Panc1 (cell line): ENCODE measurements at places on chromosomes 16 and 17. TPM values are rescaled to one million over a fixed set of nuclear protein-coding genes. Genes with fewer than 3 reads are reported as not detected.

- no peaks in the 10 kb centered on the region for H3K36me3 ChIP-seq
- H3K27me3 ChIP-seq = no peaks in the 10 kb centered on the region
- H3K27ac ChIP-seq = no peak overlapping the region
- H3K4me1 ChIP-seq = no peaks in the 10 kb centered on the region
- no peak for DNase-seq
Measured at GRCh38 chr17:67095803-67096202, 51.4 kb downstream of the CACNG1 start.

GRCh38 chr17:42270170-42270535 lies 6.0 kb downstream of the STAT5B start:
- DNase-seq = no peak
- H3K4me3 ChIP-seq = no peak overlapping the region
- H3K4me1 ChIP-seq = peaks cover 61% of the 10 kb centered on the region
- peak overlapping the region; percentile 94 for H3K27ac ChIP-seq
- H3K27me3 ChIP-seq = no peaks in the 10 kb centered on the region
- H3K36me3 ChIP-seq = no peaks in the 10 kb centered on the region; the same call in 1 of the 2 replicates

DNA sequence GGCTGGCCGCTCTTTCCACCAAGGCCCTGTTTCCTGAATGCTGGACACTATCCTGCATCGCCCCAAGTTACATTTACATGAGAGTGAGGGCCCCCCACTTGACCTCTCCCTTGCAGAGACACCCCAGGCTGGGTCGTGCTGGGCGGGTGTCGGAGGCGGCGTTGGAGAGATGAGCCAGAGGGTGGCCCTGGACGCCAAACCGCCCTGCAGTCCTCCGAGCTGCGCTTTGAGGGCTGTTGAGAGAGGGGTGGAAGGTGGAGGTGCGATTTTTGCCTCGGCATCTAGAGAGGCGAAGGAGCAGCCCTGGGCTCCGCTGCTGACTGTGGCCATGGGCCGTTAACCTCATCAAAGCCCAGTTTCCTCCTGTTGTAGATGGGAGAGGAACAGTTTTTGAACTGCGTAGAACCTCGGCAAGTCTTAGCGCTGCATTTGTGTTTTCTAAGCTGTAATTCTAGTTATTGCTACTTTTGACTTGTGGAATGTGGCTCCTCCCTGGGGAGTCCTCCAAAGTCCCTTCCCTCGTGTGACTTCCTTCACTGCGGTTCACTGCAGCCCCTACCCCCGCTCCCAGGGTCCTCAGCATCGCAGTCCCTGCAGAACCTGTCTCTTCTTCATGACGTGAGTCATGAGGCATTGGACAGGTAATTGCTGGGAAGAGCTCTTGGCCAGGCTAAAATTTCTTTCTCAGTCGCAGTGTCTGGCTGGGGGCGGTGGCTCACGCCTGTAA lies 986 bp upstream of the ELOB start:
- H3K4me3 ChIP-seq = peak overlapping the region; percentile 89
- DNase-seq = no peak
- H3K4me1 ChIP-seq = peaks cover 33% of the 10 kb centered on the region
- H3K27ac ChIP-seq = peak overlapping the region; percentile 99
- H3K36me3 ChIP-seq = peaks cover 7% of the 10 kb centered on the region

DNA sequence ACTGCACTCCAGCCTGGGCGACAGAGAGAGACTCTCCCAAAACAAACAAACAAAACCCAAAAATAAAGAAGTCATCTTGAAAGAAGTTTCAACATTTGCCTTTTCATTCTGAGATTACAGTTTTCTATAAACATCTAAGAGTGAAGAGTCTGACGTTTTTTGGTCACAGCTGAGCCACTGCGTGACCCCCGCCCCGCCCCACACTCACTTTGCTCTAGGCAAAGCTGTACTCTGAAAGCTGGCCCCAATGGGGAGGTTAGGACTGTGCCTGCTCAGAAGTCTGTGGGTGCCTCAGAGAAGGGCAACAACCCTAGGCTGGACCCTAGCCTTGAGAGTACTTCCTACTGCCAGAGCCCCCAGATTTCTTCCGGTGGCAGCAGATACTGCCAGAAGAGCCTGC lies 19.3 kb downstream of the CYB5D2 start:
- peak overlapping the region; percentile 95 for H3K27ac ChIP-seq
- DNase-seq = no peak
- H3K4me3 ChIP-seq = no peak overlapping the region
- H3K36me3 ChIP-seq = peaks cover 2% of the 10 kb centered on the region

GRCh38 chr16:50386774-50387173 lies 18.0 kb upstream of the BRD7 start:
- H3K4me3 ChIP-seq = no peak overlapping the region
- no peak for DNase-seq
- H3K27me3 ChIP-seq = no peaks in the 10 kb centered on the region
- H3K4me1 ChIP-seq = no peaks in the 10 kb centered on the region
- H3K36me3 ChIP-seq = no peaks in the 10 kb centered on the region

GRCh38 chr17:46892192-46892703 lies 30.7 kb upstream of the GOSR2 start:
- H3K27me3 ChIP-seq = no peaks in the 10 kb centered on the region
- H3K4me1 ChIP-seq = no peaks in the 10 kb centered on the region
- no peaks in the 10 kb centered on the region for H3K36me3 ChIP-seq
- no peak for DNase-seq

DNA sequence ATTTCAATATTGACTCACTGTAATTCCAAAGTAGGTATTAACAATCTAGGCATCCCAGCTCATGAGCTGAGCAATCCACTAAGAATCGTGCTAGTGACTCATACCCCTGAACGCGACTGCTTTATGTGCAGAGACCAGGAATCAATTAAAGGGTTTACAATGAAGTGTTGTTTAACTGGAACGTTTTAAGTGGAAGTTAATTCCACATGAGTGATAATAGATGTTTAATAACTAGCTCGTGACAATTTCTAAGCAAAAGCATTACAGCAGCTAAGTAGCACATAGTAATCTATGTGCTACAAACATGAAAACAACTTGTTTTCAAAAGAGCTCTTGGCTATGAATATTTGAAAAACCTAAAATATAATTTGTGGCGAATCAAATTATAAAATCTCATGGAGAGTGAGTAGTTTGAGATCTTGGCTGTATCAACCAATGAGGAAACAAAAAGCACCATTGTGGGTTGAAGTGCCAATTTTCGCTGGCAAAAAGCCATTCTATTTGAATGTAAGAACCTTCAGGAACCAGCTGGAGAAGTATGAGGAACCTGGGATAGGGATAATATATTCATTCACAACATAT lies 9.4 kb downstream of the GJC1 start:
- peak overlapping the region; percentile 7 for H3K4me3 ChIP-seq
- H3K36me3 ChIP-seq = no peaks in the 10 kb centered on the region
- H3K4me1 ChIP-seq = peaks cover 28% of the 10 kb centered on the region
- no peaks in the 10 kb centered on the region for H3K27me3 ChIP-seq
- DNase-seq = peak; percentile 78
- peak overlapping the region; percentile 90 for H3K27ac ChIP-seq

- DNase-seq = no peak
- no peak overlapping the region for H3K4me3 ChIP-seq
- peaks cover 12% of the 10 kb centered on the region for H3K4me1 ChIP-seq
- no peak overlapping the region for H3K27ac ChIP-seq
Measured at GRCh38 chr16:58124601-58124915, 4.6 kb downstream of the CFAP20 start.

DNA sequence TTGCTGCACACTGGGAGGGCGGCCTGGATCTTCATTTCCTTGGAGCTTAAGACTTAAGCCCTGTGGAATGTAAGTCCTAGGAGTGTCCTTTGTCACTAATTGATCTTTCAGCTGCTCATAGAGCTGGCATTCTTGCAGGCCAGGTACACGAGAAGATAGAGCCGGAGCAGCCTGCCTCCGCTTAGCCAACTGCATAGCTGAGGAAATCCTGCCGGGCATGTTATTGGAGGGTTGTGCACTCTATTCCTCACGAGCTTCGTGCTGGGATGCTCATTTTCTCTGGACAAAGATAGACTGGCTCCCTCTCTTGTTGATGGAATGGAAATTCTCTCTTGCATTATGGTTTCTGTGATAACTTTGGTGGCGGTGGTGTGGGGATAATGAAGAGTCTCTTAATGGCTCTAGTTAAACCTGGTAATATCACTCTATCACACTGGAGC lies 76.9 kb downstream of the RPA1 start:
- no peak overlapping the region for H3K4me3 ChIP-seq
- H3K36me3 ChIP-seq = no peaks in the 10 kb centered on the region

DNA sequence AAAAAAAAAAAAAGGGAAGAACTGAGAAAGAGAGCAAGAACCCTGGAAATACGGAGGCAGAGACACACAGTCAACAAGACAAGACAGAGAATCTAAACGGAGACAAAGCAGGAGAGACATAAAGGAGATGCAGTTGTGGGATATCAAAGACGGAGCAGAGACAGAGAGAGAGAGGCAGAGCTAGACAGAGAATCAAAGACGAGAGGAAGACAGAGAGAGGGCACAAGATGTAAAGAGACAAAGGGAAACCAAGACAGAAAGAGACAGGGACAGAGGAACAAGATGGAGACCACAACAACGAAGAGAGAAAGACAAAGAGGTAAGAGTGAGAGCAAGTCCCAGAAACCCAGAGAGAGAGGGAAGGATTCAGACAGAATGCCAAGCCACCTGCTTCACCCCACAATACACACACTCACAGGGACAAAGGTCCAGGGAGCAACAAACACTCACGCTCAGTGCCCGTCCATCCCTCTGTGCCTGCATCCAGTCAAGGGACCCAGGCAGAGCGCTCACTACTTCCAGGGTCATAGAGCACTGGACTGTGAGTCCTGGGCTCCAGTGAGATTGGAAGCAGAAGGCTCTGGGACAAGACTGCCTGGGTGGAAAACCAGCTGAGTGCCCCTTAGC lies 88.9 kb downstream of the C16orf78 start:
- H3K27ac ChIP-seq = no peak overlapping the region
- no peaks in the 10 kb centered on the region for H3K36me3 ChIP-seq
- H3K27me3 ChIP-seq = no peaks in the 10 kb centered on the region
- no peaks in the 10 kb centered on the region for H3K4me1 ChIP-seq
- DNase-seq = no peak

DNA sequence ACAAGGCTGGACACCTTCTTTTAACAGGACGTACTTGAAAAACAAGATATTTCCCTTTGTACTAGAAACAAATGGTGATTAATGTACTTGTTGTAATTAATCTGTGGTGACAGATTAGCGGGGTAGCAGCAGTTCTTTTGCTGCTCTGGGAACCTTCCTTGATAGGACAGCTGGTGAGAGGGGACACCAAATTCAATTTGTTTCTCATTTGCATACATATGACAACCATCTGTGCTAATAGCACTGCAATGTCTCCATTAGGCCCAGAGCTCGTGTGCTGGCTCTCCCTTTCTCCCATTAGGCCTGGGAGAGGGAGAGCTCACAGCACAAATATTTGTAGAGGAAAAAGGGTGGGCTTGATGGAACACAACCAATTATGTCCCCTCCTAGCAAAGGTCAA lies 221.0 kb upstream of the HS3ST3A1 start:
- H3K4me3 ChIP-seq = no peak overlapping the region
- H3K36me3 ChIP-seq = no peaks in the 10 kb centered on the region
- no peaks in the 10 kb centered on the region for H3K4me1 ChIP-seq
- no peak for DNase-seq
- no peak overlapping the region for H3K27ac ChIP-seq
- H3K27me3 ChIP-seq = no peaks in the 10 kb centered on the region

GRCh38 chr17:45351831-45352230 lies 35.0 kb upstream of the MAP3K14 start:
- no peak for DNase-seq
- H3K4me1 ChIP-seq = peaks cover 4% of the 10 kb centered on the region; the same call in 1 of the 2 replicates
- H3K27me3 ChIP-seq = no peaks in the 10 kb centered on the region
- no peak overlapping the region for H3K4me3 ChIP-seq

GRCh38 chr17:43020789-43021740 lies 1.1 kb downstream of the VAT1 start:
- no peaks in the 10 kb centered on the region for H3K27me3 ChIP-seq
- H3K4me3 ChIP-seq = peak overlapping the region; percentile 71
- peak overlapping the region; percentile 82 for H3K27ac ChIP-seq
- peaks cover 12% of the 10 kb centered on the region for H3K4me1 ChIP-seq

DNA sequence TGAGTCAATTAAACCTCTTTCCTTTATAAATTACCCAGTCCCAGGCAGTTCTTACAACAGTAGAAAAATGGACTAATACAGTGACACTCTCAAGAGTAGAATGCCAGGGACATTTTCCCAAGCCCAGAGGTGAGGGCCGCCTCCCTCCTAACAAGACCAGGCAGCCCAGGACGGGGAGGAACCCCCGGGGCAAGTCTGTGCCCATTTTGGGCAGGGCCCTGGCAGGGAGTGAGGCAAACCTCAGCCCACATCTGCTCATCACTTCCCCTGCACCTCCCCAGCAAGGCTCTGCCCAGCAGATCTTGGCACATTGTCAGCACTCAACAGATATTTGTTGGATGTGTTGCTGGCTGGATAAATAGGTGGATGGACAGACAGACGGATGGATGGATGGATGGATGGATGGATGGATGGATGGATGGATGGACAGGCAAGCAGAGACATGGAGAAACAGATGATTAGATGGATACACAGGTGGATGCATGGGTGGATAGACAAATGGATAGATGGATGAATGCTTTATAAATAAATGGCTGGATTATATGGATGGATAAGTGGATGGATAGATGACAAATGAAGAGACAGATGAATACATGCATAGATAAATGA lies 271.3 kb downstream of the PARN start:
- no peaks in the 10 kb centered on the region for H3K27me3 ChIP-seq
- no peak for DNase-seq
- H3K36me3 ChIP-seq = no peaks in the 10 kb centered on the region
- peaks cover 6% of the 10 kb centered on the region for H3K4me1 ChIP-seq

KRTAP2-3 gene
- not detected for total RNA-seq

TP53TG3C gene
- total RNA-seq = not detected

NXPH3 gene
- 0.57 TPM for total RNA-seq
